Muscle of arm (tissue), 14 donors: ENCODE measurements at places on chromosomes 6 and 20.

GRCh38 chr6:56448046-56448445 lies 194.6 kb downstream of the DST start:
- DNase-seq, result no peak

DNA sequence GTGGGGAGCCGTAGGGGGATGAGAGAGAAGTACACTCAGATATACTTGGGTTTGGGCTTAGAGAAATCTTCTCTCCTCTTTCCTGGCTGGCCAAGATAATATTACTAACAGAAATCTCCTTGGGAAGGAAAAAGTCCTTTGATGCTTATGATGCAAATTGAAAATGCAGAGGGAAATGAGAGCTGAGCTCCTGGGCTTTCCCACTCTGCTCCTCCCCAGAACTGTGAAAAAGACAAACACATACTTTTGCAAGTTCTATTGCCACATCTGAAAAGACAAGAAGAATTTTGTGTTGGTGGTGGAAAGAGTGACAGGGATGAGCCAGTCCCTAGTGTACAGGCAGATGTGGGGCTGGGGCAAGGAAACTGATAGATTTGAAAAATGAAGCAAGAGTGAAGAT lies 185.9 kb downstream of the ANKRD60 start:
- DNase-seq, result no peak

- no peak for DNase-seq
Measured at GRCh38 chr20:14210146-14210545, 127.3 kb downstream of the FLRT3 start.

GRCh38 chr6:125095580-125096301 lies 57.8 kb upstream of the TPD52L1 start:
- peak; percentile 17 for DNase-seq

GRCh38 chr6:14286634-14287428 lies 169.3 kb downstream of the CD83 start:
- no peak for DNase-seq
